ENCODE measurements at places on chromosomes 4 and X.

DNA sequence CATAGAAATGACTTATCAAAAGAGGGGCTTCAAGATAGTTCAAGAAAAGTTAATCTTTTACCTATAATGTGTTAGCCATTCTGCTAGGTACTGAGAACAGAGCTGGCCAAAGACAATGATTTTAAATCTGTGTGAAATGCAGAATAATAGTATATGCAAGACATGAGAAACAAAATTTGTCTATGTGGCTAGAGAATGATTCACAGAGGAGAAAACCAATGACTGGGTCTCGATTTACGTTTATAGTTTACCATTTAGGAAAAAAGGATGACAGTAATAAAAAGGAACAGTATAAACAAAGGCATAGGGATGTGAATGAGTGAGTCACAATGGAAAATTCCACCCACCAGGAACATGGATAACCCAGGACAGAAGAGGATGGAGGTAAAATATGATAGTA, 31.9 kb downstream of the NPFFR2 start:
- DNase-seq: no peak

DNA sequence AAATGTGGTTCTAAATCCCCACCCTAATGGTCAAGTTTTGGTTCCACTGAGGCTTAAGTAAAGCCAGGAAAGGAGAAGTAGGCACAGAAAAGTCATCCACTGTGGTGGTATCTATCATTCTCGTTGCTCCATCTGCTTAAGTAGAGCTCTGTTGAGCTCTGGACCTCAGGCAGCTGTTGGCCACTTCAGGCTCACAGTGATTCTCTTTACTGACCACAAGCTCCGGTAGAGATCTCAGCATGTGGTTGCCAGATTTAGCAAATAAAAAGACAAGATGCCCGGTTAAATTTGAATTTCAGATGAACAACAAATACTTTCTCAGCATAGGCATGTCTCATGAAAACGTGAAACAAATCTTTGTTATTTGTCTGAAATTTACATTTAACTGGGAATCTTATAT, 132.3 kb upstream of the PTCHD1 start:
- DNase-seq: no peak

DNA sequence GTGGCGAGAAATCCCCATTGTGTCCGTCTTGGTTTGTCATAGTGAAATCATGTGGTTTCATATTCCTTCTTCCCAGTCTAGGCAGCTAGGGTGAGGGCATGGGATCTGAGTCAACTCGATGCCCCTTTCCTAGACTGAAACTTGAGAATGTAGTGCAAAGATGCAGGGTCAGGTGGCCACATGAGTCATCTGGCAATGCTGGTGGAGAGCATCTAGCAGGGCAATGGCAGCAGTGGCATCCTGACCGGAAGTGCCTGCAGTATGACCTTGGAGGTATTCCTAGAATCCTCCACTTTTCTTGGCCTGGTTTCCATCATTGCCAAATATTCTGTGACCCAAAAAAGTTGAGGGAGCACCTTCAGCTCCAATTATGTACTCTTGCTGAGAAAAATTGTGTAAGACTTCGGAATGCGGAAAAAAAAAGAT, 39.1 kb upstream of the TMEM184C start:
- no peak for DNase-seq

DNA sequence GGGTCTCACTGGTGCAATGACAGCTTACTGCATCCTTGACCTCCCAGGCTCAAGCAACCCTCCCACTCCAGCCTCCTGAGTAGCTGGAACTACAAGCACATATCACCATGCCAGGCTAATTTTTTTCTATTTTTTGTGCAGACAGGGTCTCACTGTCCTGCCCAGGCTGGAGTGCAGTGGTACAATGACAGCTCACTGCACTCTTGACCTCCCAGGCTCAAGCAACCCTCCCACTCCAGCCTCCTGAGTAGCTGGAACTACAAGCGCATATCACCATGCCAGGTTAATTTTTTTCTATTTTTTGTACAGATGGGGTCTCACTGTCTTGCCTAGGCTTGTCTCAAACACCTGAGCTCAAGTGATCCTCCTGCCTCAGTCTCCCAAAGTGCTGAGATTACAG, 74.0 kb downstream of the GASK1B start:
- DNase-seq: no peak

GRCh38 chr4:156950948-156951347, 20.7 kb downstream of the PDGFC start:
- no peak for DNase-seq

DNA sequence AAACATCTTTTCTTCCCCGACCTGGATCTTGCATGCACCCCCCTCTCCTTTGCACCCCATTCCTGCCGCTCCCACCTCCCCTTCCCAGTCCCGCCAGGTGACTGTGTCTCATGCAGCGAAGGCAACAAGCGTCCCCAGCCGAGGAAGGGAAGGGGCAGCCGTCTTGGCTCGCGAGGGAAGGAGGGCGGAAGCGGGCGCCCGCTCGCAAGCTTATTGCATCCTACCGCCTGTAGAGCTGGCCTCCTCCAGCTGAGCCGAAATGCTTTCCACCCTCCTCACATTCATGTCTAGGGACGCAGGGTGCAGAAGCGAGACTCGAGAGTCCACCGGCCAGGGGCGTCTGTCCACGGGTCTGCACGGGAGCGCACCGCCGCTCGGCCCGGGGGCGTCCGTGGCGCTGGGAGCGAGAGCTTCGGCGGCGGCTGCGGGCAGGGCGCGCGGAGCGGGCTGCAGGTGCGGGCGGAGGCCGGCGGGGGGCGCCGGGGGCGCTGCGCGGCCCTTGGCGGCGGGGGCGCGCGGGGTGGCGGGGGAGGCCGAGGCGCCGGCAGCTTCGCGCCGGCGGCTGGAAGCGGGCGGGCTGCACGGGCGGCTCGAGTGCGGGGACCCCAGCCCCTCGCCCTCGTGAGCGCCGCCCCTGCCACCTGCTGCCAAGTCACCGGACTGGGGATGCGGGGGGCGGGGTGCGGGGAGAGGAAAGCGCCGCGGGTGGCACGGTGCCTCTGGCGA, at the start of gene KCNIP4:
TSS of gene KCNIP4 (minus strand) at position 426 of the 726 bp plus-strand sequence.
- DNase-seq: no peak

GRCh38 chrX:130772105-130772775, 130.8 kb downstream of the ENOX2 start:
- no peak for DNase-seq

- no peak for DNase-seq
Measured at GRCh38 chr4:21876711-21877110, 71.9 kb downstream of the KCNIP4 start.

DNA sequence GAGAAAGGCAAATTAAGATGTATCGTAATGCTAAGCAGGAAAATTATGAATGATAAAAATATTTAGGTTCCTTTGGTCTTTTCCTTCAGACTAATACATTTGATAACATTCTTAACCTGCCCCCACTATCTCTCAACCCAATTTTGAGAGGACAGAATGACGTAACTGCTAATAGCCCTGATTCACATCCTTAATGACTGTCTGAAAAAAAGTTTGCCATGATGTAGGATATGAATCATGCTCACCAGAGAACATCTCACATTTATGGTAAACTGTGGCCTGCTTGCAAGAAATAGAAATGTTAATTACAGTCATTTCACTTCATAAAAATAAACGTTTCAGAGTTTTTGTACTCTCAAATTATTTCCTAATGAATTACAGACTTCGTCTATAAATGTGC, 128.0 kb upstream of the VEGFC start:
- no peak for DNase-seq

DNA sequence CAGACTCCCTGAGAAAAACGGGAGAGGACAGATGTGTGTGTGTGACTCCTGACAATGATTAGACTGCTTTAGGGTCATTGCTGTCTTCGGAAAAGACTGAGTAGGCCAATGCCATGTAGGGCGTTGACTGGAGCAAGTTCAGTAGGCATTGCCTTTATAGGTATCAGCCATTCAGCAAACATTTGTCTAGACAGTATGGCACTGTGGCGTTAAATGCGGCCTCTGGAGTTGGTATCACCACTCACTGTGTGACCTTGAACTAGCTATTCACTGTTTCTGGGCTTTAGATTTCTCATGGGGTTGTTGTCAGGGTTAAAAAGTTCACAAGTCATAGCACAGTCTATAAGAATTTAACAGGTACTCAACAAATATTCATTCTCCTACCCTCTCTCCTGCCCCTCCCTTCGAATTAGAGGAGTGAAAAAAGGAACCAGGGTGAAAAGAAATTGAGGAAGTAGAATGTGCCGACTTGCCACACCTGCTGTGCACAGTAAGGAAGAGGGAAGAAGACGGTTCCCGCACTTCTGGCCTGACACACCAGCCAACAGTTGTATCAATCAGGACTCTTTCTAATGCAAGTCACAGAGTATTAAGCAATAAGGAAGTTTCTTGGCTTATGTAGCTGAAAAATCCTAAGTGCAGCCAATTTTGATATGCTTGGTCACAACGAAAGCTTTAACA, 83.2 kb upstream of the PLAC8 start:
- no peak for DNase-seq

DNA sequence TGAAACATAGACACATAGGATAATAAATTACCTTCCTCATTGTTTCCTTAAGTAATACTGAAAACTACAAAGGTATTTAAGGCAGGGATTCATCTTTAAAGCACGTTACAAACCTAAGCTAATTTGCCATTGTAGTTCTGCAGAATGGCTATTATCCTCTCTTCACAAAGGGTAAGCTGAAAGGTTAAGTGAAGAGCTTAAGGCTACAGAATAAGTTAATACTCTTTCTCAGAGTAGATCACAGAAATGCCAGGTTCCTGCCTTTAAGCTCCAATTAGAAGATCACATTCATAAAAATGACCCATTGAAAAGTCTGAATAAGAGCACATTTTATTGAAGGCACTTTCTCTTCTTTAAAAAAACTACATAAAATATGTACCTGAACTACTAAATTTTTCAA, 42.1 kb upstream of the PRDM5 start:
- DNase-seq: no peak

GRCh38 chr4:48967101-48967500, 19.0 kb upstream of the CWH43 start:
- DNase-seq: no peak

DNA sequence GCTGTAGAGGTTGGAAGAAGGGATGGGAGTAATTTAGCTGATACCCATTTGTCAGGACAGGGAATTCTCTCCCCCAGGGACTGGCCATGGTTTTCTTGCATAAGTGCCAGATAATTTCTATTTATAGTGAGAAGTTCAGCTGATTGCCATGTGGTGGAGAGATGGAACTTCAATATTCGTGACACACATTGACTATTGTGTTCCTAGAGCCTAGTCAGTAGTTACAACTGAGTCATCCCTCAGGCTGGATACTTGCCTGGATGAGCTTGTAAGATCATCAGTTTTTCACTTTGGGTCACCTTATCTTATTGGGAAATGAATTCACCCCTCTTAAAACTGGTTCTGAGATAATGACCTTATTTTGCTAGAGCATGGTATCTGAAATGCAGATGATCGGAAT, 32.2 kb downstream of the CFAP299 start:
- DNase-seq: no peak

GRCh38 chrX:154040863-154041262, 21.2 kb upstream of the IRAK1 start:
- DNase-seq: no peak

DNA sequence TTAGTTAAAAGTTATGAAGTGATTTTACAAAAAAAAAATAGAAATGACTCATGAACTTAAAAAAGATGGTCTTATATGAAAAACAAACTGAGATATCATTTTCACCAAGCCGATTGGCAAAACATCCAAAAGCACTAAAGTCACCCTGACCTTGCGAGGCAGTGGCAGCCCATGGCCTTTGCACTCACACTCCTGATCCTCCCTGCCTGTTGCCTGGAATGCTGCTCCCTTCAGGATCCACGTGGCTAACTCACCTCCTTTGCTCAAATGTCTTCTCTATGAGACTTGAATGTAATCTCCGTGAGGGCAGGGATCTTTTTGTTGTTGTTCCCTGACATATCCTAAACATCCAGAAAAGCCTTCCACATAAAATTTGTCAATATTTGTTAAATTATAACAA, 106.4 kb downstream of the RAPGEF2 start:
- no peak for DNase-seq

DNA sequence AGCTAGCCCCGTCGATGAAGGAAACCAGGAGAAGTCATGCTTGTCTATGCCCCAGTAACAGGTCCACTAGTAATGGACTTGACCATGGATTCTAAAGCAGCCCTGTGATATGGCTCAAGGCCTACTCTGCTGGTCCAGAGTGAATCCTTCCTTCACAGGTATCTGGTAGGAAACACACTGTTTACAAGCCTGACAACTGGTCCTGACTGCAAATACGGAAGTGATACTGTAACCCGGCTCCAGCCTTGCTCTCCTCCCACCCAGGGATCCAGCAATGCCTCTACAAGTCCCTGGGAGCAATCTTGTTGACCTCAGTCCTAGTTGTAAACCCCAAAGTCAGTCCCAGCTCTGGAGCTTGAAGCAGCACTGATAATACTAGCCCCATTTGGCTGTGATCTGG, 239.2 kb upstream of the GRID2 start:
- no peak for DNase-seq

DNA sequence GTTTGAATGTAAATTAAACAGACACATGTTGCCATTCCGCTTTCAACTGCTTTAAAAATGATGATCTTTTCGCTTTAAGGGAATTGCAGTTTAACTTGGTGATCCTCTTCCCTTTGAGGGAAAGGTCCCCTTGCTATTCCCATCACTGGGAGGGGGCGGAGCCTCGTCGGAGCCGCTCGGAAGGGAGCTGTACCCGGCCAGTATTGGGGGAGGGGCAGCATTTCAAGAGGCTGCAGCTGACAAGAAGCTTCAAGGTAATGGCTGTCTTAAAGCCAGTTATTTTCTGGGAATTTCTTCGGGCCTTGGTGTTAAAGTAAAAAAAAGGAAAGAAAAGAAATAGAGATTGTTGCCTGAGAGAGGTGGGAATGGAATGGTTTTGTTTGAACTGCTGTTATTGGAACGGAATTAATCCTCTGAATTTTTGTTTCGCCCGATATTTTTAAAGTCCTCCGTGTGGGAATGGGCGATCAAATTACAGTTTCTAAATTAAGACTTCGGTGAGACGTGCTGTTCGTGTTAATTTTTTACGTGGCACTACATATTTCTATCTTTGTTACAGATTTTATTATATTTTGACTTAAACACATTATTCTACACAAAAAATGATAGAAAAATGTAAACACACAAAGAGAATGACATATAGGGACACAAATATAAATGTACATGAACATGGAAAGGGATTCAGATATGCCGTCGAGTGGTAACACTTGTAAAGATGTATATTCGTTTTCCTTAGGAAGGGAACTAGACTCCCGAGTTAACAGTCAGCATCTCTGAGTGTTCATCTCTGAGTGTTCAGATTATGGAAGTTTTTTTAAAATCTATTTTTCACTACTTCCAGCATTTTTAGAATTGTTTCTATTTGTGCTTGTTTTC, 9.2 kb downstream of the PWWP3B start:
- DNase-seq: no peak
